Right renal pelvis (tissue), 4 donors: ENCODE measurements at places on chromosomes 7 and 10. TPM values are rescaled to one million over a fixed set of nuclear protein-coding genes. Genes with fewer than 3 reads are reported as not detected.

UBE2D1 gene
- polyA plus RNA-seq = 53.1 TPM

TMEM184A gene
- 6.4 TPM for polyA plus RNA-seq

CLRN3 gene
- polyA plus RNA-seq = 16.4 TPM

HOXA3 gene
- 36.2 TPM for polyA plus RNA-seq

PPP1R17 gene
- polyA plus RNA-seq = not detected

LIPF gene
- 0.57 TPM for polyA plus RNA-seq

TEX47 gene
- not detected for polyA plus RNA-seq

CALHM1 gene
- 0.06 TPM for polyA plus RNA-seq

GRCh38 chr7:80542398-80542797, 30.5 kb upstream of the GNAT3 start:
- DNase-seq = no peak

- DNase-seq = no peak
These were observed 23.5 kb downstream of the TMEM273 start for GRCh38 chr10:49164559-49165188.

DNA sequence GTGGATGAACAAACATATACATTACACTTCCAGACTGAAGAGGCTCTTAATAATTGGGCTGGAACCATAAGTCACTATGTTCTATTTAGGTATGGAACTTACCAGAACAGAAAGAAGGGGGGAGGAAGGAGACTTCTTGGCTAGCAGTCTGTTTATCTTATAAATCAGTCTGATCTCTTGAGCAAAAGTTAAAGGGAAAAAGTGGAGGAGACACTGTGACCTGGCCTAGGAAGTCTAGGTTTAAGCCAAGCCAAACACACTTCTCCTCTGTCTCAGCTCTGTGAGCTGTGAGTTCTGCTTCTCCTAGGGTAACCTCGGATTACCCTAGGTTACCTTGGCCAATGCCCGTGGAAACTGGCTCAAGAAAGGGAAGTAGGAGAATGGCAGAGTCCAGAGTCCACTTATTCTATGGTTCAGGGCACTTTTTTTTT, 95.2 kb downstream of the PFKFB3 start:
- no peak for DNase-seq

GRCh38 chr10:17386616-17387075, 67.7 kb downstream of the ST8SIA6 start:
- no peak for DNase-seq

DNA sequence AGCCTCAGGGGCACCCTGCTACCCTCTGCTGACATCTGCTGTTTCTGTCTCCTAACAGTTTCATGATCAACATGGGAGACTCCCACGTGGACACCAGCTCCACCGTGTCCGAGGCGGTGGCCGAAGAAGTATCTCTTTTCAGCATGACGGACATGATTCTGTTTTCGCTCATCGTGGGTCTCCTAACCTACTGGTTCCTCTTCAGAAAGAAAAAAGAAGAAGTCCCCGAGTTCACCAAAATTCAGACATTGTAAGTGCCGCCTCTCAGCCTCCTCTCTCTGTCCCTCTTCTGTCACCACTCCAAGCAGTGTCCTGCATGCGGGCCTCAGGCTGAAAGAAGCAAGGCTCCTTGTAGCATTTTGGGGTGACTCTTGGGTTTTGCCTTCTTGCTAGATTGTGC, 39.0 kb downstream of the POR start:
- DNase-seq = no peak
